ENCODE measurements at places on chromosomes 13 and 19. TPM values are rescaled to one million over a fixed set of nuclear protein-coding genes. Genes with fewer than 3 reads are reported as not detected.
A peak's percentile ranks its signal among the peaks of the same experiment; 100 is the strongest.

DNA sequence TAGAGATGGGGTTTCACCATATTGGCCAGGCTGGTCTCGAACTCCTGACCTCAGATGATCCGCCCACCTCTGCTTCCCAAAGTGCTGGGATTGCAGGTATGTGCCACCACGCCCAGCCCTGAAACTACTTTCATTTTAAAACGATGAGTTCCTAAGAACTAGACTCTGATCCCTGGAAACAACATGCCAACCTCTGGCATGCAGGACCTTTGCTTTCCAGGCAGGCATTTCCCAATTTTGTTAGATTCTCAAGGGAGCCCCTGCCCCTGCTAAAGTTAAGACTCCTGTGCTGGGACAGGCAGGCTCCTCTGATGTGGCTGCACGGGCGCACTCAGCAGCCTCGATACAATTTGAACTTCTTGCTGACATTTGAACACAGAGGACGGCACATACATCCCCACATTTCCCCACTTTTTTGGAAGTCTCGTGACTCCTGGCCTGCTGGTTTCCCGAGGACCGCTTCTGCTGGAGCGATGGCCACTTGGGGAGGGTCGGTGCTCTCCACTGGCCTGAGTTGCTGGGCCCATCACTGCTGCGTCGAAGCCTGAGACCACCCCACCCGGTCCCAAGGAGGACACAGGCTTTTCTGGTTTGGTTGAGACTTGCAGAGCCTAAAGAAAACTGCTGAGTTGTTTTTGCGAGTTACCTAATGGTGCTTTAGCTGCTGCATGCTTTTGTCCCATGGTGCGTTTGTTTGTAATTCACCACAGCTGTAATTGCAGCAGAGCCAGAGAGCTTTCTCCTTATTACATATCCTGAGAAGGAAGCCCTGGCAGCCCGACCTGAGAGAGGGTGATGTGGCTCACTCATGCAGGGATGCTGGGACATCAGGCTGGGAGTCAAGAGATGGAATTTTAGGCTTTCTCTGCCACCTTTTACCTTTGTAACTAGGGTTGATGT is 8.2 kb downstream of the ATP11A start:
- DNase-seq = peak; percentile 53

DNA sequence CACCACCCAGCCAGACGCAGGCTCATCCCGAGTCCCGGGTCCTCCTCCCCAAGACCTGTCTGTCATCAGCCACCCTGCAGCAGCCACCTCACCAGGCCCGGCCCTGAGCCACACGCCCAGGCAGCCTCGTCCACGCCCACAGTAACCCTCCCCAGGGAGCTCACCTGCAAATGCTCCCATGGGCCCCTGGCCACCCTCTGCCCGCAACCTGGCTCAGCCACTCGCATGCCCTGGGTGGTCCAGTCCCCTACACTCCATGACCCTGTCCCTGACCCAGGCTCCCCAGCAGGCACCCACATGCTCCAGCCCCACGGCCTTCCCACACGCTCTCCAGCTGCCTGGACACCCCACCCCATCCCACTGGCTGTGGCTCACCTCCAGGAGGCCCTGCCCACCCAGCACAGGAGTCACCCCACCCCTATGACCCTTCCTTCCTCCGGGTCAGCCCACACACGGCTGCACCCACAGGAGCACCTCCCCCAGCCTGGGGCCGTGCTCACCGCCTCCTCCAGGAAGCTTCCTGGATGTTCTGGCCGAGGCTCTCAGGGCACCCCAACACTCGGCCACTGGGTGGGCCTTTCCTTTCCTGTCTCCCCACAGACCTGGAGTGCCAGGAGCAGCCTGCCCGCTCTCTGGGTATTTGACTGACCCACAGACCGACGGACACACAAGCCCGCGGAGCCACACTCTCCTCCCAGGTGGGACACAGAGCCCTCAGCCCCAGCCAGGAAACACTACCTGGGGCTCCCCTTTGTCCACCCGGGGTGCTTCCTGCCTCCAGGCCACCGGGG is 3.6 kb downstream of the TMEM259 start:
- no peak for DNase-seq

GRCh38 chr13:101326710-101327109 is 89.6 kb downstream of the NALCN start:
- no peak for DNase-seq

DNA sequence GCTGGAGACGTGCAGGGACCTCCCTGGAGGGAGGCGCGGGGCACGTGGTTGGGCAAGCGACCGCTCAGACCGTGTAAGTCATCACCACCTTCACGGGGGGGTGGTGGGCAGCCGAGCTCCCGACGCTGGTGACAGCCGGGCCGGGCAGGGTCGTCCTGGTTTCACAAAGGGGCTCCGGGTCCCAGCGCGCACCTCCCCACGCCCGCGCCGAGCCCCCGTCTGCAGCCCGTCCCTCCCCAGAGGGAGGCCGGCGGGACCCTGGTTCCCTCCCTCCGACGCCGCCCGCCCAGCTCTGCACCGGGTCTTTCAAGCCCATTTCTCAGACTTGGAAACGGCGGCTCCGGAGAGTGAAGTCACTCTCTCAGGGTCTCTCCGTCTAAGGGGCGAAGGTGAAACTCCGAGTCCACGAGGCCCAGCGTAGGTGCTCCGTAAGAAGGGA is 729 bp upstream of the ARID3A start:
- no peak for DNase-seq

The DLL3 gene
- not detected for total RNA-seq

DNA sequence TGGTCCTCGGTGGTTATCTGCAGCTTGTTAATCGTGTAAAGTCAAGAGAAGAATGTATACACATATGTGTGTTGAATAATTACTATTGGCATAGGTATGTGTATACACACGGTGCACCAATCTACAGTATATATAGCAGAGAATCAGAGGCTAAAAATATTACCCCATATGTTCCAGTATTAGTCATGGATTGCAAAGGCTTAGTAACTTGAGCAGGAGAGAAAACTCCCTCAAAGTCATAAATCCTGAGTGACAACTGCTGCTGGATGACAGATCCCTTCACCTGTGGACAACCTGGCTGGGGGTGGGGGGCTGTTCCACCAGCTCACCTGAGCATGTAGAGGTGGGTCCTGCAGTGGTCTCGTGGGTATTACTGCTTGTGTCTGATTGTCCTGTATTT is 185.0 kb downstream of the ZNF536 start:
- no peak for DNase-seq

All from sciatic nerve (tissue), 2 donors.